ENCODE measurements at places on chromosomes 3 and 15.

GRCh38 chr3:171028779-171029232 is 2.3 kb upstream of the SLC2A2 start:
- no peak for DNase-seq
- H3K27ac ChIP-seq, result no peak overlapping the region
- H3K4me1 ChIP-seq, result no peaks in the 10 kb centered on the region
- H3K4me3 ChIP-seq, result no peak overlapping the region
- H3K36me3 ChIP-seq, result no peaks in the 10 kb centered on the region

GRCh38 chr3:25151281-25151902 is 276.7 kb upstream of the RARB start:
- H3K36me3 ChIP-seq, result no peaks in the 10 kb centered on the region
- no peaks in the 10 kb centered on the region for H3K27me3 ChIP-seq
- H3K4me3 ChIP-seq, result no peak overlapping the region
- no peak overlapping the region for H3K27ac ChIP-seq
- no peak for DNase-seq

DNA sequence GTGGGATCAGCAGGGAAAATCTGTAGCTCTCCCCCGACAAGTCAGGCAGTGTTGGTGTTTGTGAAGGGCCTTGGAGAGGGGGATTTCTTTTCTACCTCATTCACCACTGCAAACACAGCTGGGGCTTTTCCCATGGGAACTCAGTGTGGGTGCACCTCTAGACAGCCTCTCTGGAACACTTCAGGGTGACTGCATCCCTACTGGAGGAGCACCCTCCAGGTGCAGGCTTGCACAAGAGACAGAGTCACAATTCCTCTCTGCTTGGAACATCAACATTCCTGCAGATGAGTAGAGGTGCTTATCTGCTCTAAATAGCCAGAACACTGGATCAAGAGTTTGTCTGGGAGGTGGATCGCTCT is 72.7 kb upstream of the AKAP13 start:
- H3K4me3 ChIP-seq, result no peak overlapping the region
- peaks cover 7% of the 10 kb centered on the region for H3K4me1 ChIP-seq
- H3K27ac ChIP-seq, result no peak overlapping the region
- H3K36me3 ChIP-seq, result no peaks in the 10 kb centered on the region
- H3K27me3 ChIP-seq, result no peaks in the 10 kb centered on the region
- no peak for DNase-seq

DNA sequence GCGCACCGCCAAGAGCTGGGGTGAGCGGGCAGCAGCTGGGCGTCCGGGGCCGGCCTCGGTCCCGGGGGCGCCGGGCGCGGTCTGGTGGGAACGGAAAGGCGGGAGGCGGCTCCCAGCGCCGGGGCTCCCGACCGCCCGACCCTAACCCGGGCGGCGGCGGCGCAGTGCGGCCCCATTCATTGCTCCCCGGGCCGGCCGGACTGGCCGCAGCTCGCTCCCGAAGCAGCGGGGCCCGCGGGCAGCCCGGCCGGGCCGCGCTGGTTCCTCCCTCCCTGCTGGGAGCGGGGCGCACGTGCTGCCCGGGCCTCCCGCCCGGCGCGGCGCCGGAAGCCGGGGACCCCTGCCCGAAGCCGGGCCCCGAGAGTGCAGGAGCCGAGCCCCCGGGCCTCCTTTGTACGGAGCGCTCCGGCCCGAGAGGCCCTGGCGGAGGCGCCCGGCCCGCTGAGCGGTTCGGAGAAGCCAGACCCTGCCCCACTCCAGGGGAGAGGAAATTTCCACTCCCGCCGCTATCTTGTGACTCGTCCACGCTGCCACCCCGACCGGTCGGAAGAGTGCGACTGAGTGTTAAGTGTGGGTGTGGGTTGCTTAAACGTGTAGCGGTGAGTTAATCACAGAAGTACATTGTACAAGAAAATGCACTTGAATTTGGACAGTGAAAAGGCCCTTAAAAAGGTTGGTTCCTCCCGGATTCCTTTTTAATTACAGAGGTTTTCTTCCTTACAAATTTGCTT is 613 bp downstream of the ATP1B3 start:
- peaks cover 39% of the 10 kb centered on the region for H3K4me1 ChIP-seq
- H3K27me3 ChIP-seq, result no peaks in the 10 kb centered on the region
- H3K36me3 ChIP-seq, result peaks cover 15% of the 10 kb centered on the region
- peak overlapping the region; percentile 97 for H3K27ac ChIP-seq

GRCh38 chr15:69804786-69805185 is 292.9 kb downstream of the TLE3 start:
- peak overlapping the region; percentile 49 for H3K27ac ChIP-seq
- peaks cover 10% of the 10 kb centered on the region for H3K4me1 ChIP-seq
- DNase-seq, result no peak
- H3K4me3 ChIP-seq, result no peak overlapping the region
- no peaks in the 10 kb centered on the region for H3K36me3 ChIP-seq

DNA sequence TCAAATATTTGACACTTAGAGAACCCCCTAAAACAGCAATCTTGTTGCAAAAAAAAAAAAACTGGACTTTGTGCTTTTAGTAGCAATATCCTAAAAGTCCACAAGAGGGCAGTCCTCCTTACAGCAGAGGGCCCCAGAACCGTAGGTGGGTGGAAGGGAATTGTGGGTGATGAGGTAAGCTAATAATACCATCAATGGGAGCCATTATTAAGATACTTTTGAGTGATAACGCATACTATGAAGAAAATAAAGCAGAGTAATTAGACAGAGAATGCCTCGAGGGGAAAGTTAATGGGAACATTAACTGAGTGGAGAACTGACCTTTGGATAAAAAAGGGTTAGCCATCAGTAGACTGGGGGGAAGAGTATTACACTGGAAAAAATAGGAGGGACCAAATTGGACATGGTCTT is 229.9 kb downstream of the THRB start:
- H3K36me3 ChIP-seq, result no peaks in the 10 kb centered on the region
- H3K4me3 ChIP-seq, result no peak overlapping the region
- no peaks in the 10 kb centered on the region for H3K4me1 ChIP-seq
- no peak overlapping the region for H3K27ac ChIP-seq

DNA sequence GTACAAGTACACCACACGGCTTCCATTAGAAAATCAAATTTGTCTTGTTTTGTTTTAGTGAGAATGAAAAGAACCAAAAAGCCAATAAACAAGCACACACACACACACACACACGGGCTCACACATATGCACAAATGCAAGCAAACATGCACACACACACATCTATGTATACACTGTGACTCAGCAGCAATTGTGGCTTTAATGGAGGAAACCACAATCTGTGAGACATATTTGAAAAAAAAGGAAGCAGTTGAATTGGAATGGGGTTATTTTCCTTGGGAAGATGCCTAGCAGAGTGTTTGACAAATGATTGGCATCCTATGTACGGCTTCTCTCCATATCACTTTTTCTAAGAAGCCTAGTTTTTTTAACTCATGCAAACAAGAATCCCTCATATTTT is 201.1 kb upstream of the ARRDC4 start:
- H3K36me3 ChIP-seq, result no peaks in the 10 kb centered on the region
- no peak overlapping the region for H3K27ac ChIP-seq
- H3K27me3 ChIP-seq, result no peaks in the 10 kb centered on the region
- no peaks in the 10 kb centered on the region for H3K4me1 ChIP-seq
- H3K4me3 ChIP-seq, result no peak overlapping the region

GRCh38 chr3:44468572-44469520 is 8.6 kb downstream of the ZNF445 start:
- H3K27ac ChIP-seq, result no peak overlapping the region
- H3K36me3 ChIP-seq, result peaks cover 28% of the 10 kb centered on the region
- no peak overlapping the region for H3K4me3 ChIP-seq
- H3K4me1 ChIP-seq, result peaks cover 13% of the 10 kb centered on the region
